GM12878 (cell line): ENCODE measurements at places on chromosomes 2 and 18. TPM values are rescaled to one million over a fixed set of nuclear protein-coding genes. Genes with fewer than 3 reads are reported as not detected.

- no peaks in the 10 kb centered on the region for H3K36me3 ChIP-seq
- no peaks in the 10 kb centered on the region for H3K27me3 ChIP-seq
- H3K27ac ChIP-seq = no peak overlapping the region
- no peak for DNase-seq
- no peak overlapping the region for H3K4me3 ChIP-seq
Measured at GRCh38 chr2:41775366-41776025, 272.3 kb upstream of the PKDCC start.

DNA sequence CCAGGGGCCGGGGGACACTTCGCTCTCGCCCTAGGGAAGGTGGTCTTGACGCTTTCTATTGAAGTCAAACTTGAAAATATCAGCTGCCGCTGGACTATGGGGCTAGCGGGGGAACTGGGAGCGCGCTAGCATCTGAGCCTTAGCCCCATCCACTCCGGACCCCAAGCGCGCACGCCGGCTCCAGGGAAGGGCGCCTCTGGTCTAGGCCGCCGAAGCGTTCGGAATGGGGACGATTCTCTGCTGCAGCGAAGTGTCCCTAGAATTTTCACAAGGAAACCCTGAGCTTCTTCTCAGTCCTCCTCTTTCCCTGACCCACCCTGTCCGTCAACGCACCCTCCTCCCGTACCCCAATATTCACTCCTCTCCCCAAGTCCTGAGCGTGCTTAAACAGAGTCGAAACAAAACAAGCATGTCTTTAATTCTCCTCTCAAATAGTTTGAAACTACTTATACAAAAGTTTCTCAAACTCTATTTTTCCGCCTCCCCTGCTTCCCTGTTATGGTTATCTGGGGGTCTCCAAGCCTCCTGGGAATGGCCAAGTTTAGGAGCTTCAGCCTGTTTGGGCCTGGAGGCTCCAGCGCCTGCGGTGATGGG is 5.0 kb downstream of the RAX start:
- no peak overlapping the region for H3K27ac ChIP-seq
- peaks cover 46% of the 10 kb centered on the region for H3K27me3 ChIP-seq
- no peaks in the 10 kb centered on the region for H3K36me3 ChIP-seq
- no peak overlapping the region for H3K4me3 ChIP-seq

Gene SPATA3
- total RNA-seq = 0.19 TPM in 1 of 2 replicates, not detected in the other

DNA sequence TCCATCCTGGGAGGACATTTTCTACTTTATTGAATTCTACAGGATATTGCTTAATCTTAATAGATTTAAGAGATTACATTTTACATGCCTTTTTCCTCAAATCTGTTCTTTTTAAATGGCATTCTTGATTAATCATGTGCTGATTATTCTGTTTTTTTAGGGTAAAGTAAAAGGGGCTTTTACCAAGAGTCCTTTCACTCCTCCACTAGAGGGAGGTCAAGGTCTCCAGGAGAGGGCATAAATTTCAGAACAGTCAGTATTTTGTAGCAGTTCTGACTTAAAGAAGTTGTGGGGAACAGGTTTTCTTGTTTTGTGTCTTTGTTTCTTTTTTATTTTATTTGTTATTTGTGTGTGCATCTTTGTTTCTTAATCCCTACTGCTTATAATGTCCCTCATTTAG is 25.4 kb downstream of the WDR75 start:
- no peak for DNase-seq
- no peak overlapping the region for H3K4me3 ChIP-seq
- peaks cover 36% of the 10 kb centered on the region for H3K36me3 ChIP-seq
- H3K27me3 ChIP-seq = no peaks in the 10 kb centered on the region

DNA sequence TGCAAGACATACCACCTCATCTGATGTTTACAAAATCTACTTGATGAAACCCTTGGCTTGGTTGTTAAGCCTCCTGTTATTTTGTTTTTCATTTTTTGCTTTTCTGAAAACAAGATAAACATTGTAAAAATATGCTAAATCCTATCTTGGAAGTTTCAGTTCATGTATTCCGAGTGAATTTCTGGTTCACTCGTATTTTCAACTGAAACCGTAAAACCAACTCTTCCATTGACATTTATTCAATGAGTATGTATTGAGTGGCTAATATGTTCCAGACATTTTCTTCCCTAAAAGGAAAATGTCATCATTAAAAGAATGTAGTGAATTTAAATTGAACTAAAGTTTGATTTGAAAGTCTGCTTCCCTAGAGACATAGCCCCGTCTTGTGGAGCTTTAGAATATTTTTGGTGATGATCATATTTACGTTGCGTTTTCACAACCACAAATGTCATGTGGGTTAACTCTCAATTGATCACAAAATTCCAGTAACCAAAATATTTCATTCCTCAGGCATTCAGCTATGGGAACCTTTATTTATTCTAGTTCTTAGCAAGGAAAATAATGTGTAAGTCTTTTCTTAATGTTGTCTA is 204.2 kb downstream of the MBD2 start:
- no peak overlapping the region for H3K4me3 ChIP-seq
- no peaks in the 10 kb centered on the region for H3K4me1 ChIP-seq
- H3K27ac ChIP-seq = no peak overlapping the region
- H3K27me3 ChIP-seq = no peaks in the 10 kb centered on the region
- no peak for DNase-seq
